ENCODE measurements at places on chromosomes 5 and 9. TPM values are rescaled to one million over a fixed set of nuclear protein-coding genes. Genes with fewer than 3 reads are reported as not detected.
A peak's percentile ranks its signal among the peaks of the same experiment; 100 is the strongest.

GRCh38 chr5:168793841-168794837 is 215.0 kb upstream of the PANK3 start:
- H3K27ac ChIP-seq: no peak overlapping the region
- H3K27me3 ChIP-seq: no peaks in the 10 kb centered on the region
- no peaks in the 10 kb centered on the region for H3K4me1 ChIP-seq
- peak overlapping the region; percentile 28 for H3K4me3 ChIP-seq
- H3K36me3 ChIP-seq: peaks cover 3% of the 10 kb centered on the region
- DNase-seq: no peak

- no peaks in the 10 kb centered on the region for H3K36me3 ChIP-seq
- no peak overlapping the region for H3K27ac ChIP-seq
- no peak for DNase-seq
- H3K4me3 ChIP-seq: no peak overlapping the region
- H3K4me1 ChIP-seq: no peaks in the 10 kb centered on the region
Measured at GRCh38 chr9:82128011-82128696, 139.6 kb downstream of the SPATA31D1 start.

DNA sequence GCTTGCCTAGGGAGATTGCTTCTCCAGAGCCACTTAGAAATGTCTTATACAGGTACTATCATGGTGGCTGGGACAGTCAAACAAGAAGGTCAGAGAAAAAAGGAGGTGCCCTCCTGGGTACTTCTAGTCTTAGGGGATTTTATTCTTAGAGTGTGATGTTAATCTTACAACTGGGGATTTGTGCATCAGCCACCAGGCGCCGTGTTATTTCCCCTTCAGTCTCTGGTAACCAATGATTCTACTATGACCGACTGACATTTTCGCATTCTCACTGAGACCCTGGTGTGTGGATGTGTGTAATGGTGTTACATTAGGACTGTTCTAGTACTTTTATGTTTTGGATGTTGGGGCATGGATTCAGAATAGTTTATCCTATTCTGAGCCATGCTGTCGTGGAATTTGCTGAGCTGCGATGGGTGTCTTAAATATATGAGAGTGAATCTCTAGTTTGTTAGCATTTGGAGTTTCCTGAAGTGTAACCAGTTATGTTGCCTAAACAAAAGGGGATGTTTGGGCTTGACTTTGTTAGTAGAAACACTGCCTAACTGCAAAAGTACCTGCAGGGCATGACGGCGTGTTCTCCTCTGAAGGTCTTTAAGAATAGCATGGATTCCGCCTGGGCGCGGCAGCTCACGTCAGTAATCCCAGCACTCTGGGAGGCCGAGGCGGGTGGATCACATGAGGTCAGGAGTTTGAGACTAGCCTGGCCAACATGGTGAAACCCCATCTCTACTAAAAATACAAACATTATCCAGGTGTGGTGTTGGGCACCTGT is 175.2 kb upstream of the DAP start:
- DNase-seq: no peak
- H3K27me3 ChIP-seq: no peaks in the 10 kb centered on the region
- H3K36me3 ChIP-seq: no peaks in the 10 kb centered on the region
- H3K27ac ChIP-seq: no peak overlapping the region
- H3K4me1 ChIP-seq: no peaks in the 10 kb centered on the region

LIX1 gene
- not detected for total RNA-seq

PRELID1 gene
- total RNA-seq: 54.0 TPM

MSH3 gene
- total RNA-seq: 12.3 TPM

OR1Q1 gene
- not detected for total RNA-seq

All from thoracic aorta (tissue), 2 donors.